ENCODE measurements at places on chromosomes 5 and 9. TPM values are rescaled to one million over a fixed set of nuclear protein-coding genes. Genes with fewer than 3 reads are reported as not detected.

Gene LURAP1L
- total RNA-seq = not detected

DNA sequence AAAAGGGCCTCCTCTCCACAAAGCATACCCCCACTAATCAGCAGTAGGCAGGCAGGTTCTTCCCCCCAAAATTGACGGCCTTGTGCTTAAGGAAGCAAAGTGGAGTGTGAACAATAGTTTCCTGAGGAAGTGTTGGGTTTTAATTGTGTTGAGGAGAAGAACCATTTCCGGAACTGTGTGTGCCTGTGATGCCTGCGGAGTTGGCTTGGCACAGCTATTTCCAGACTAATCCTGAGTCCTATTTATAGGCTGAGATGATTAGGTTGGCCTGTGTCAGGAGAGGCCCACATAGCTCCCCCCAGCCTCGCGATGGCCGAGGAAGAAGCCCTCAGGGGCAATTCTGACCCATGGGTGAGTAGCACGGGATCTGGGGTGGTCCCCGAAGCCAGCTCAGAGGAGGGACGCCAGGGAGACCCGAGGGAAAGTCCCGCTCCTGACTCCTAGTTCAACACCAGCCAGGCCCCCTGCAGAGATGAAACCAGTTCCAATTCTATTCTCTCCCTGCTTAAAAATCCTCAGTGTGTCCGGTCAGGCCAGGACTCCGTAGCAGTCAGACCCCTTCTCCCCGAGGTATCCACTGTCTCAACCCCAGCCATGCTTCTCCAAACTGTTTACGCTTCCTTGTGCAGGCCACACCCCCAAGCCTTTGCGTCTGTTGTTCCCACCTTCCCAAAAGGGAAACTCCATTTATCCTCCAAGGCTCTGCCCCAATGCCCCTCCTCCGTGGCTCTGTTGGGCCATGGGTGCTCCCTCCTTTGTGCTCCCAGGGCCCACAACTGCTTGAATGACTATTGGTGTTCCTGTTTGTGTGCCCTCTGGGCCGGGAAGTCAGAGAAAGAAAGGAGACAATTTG is 18.1 kb downstream of the GSN start:
- H3K27me3 ChIP-seq = no peaks in the 10 kb centered on the region
- H3K27ac ChIP-seq = no peak overlapping the region
- H3K4me1 ChIP-seq = peaks cover 45% of the 10 kb centered on the region
- no peak for DNase-seq
- H3K4me3 ChIP-seq = no peak overlapping the region

Gene PDCD1LG2
- total RNA-seq = 0.14 TPM

Gene SYNPO
- total RNA-seq = 0.48 TPM

GRCh38 chr5:149450199-149450598 is 71.1 kb upstream of the IL17B start:
- DNase-seq = no peak
- H3K36me3 ChIP-seq = no peaks in the 10 kb centered on the region
- no peaks in the 10 kb centered on the region for H3K27me3 ChIP-seq

DNA sequence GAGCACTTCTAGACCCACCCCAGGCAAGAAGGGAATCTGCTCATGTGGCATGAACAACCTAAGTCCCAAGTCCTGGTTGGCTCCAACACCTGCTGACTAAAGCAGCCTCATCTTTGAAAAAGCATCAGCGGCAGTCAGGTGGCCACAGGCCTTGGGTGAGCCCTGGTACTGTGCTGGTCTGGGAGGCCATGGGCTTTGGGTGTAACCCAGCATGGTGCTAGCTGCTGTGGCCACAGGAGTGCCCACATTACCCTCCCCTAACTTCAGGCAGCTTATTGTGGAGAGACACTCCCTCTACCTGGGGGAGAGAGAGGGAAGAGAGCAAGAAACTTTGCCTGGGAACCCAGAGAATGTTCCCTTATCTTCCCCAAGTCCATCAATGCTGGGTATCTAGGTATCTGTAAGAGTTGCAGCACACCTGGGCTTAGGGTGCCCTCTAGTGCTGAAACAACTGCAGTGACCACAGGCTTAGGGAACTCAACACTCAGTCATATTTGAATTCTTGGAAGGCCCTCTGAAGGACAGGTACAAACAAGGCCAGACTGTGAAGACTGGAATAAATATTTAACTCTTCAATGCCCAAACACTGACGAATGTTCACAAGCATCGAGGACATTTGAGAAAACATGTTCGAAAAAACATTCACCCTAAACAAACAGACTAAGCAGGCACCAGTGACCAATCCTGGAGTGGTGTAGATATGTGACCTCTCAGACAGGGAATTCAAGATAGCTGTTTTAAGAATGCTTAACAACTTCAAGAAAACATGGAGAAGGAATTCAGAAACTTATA is 69.9 kb upstream of the OR2K2 start:
- peaks cover 42% of the 10 kb centered on the region for H3K36me3 ChIP-seq
- no peak for DNase-seq
- H3K27ac ChIP-seq = no peak overlapping the region
- no peaks in the 10 kb centered on the region for H3K27me3 ChIP-seq
- H3K4me3 ChIP-seq = no peak overlapping the region
- H3K4me1 ChIP-seq = no peaks in the 10 kb centered on the region

GRCh38 chr9:136489731-136490130 is 6.9 kb upstream of the SEC16A start:
- H3K36me3 ChIP-seq = peaks cover under 1% of the 10 kb centered on the region
- no peak overlapping the region for H3K27ac ChIP-seq
- peaks cover 15% of the 10 kb centered on the region for H3K4me1 ChIP-seq
- DNase-seq = no peak
- no peak overlapping the region for H3K4me3 ChIP-seq
